ENCODE measurements at places on chromosomes 6 and 20.

GRCh38 chr20:34636648-34637047, 40.2 kb downstream of the PIGU start:
- DNase-seq = no peak

DNA sequence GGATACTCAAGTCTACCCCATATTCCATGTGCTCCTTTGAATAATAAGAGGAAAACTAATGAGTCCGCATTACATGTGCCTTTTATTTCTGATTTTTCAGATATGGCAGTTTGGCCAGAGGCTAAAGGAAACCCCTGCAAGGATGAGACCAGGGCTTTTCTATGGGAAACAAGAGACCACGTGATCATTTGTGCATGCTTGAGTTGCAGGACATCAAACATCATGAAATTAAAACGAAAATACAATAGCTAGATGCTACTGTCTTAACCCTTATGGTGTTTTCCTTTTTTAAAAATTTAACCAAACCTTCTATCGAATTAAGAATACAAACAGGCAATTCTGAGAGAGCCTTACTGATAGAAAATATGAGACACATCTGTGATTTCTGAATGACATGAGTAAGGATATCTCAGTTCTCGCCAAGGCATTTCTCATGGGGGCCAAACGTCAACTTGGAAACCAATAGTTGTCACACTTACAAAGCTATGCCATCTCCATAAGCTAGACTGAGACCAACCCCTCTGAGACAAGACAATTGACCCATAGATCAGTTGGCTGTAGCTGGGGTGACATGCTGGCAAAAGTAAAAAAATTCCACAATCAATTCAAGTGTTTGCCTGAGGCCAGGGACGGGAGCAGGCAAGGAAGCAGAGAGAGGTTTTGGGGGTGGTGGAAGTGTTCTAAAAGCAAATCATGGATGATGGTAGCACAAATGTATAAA, 52.8 kb downstream of the RIPOR2 start:
- DNase-seq = no peak

- DNase-seq = no peak
Measured at GRCh38 chr20:34680586-34681175, 3.8 kb upstream of the PIGU start.

- no peak for DNase-seq
Measured at GRCh38 chr6:73250016-73250415, 13.0 kb downstream of the KHDC1 start.

DNA sequence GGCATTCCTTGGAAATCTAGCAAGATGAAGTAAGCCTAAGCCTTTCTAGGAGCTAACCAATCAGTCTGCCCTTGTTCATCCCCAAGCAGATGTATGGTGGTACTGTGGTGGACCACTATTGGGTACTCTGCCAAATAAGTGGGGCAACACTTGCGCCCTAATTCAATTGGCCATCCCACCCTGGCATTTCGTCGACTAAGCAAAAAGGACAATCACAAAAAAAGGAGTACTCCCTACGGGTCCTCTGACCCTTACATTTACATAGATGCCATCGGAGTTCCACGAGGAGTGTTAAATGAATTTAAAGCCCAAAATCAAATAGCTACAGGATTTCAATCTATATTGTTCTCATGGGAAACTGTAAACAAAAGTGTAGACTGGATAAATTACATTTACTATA, 19.5 kb downstream of the CHD6 start:
- no peak for DNase-seq

DNA sequence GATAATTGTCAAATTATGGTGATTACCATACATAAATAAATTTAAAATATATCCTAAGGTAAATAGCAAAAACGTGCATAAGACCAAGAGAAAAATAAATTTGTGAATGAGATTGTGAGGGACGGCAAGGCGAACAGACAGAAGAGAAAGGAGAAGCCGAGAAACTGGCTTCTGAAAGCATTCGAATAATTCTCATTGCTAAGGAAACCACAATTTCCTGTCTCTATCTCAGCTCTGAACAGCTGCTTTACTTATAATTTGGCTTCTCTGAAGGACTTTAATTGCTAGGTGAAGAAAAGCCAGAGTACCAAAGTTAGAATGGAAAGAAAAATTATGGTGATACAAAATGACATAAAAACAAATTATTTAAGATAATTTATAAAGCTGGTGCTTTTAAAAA, 79.0 kb upstream of the RGS17 start:
- no peak for DNase-seq

GRCh38 chr6:166757232-166758135, 130.4 kb upstream of the RPS6KA2 start:
- DNase-seq = peak; percentile 30

DNA sequence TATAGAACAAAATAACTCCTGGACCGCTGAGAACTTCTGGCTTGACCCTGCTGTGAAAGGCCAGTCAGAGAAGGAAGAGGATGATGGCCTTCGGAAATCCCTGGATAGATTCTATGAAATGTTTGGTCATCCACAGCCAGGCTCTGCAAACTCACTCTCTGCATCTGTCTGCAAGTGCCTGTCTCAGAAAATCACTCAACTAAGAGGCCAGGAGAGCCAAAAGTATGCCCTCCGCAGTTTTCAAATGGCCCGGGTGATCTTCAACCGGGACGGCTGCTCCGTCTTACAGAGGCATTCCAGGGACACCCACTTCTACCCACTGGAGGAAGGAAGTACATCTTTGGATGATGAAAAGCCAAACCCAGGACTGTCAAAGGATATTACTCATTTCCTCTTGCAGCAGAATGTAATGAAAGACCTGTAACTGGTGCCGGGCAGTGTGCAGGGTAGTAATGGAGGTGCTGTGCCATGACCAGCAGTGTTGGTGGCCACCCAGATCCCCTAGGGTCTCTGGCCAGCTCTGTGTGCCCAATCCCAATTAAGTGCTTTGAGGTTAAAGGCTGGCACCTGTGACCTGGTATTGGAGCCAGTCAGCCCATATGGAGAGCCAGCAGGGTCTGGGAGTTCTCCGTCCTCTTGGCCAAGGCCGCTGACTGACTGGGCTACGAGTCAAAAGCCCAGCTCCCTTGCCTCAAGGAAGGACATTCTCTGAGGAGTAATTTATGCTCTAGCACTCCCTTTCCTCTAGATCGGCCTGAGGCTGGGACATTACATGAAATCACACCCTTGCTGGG, 87.1 kb downstream of the TRMT6 start:
- no peak for DNase-seq

DNA sequence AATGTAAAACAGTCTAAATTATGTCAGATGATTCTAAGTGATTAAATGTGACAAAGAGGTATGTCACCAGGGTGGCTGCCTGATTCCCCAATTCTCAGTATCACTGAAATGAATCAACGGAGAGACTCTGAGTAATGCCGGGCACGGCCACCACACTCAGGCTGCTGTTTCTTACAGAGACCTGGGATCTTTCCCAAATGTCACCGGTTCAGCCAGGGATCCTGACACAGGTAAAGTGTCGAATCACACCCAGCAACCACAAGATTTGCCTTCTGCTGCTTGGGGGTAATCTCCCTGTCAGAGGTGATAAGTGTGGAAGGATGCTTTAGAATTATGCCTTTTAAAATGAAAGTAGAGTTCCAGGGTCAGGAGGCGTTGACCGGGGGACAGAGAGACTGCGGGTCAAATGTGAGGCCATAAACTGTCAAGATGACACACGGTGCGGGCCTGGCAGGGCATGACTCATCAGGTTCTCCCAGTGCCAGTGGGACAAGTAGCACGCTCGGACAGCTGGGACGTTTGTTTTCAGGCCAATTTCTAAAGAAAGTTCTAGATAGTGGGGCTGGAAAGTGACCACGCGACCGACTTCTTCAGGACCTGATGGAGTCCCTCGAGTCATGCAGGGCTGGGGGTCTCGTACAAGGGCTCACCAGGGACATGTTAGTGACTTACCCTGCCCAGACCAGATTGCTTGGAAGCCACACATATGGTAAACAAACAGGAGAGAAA, 48.9 kb downstream of the PRDM1 start:
- no peak for DNase-seq

DNA sequence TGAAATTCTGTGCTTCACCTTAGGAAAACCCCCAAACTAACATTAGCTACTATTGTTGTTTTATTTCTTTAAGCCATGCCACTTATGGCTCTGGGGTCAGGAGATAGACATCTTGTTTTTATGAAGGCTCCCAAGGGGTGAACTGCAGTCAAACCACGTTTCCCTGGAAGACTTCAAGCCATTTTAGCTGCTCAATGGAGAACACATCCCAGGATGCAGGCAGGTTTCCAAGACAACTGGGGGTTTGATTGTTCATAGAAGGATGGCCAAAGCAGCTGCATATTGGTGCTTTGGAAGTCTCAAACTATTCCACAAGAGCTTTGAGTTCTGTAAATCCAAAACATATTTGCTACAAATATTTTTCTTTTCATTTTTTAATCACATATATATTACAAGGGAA, 818.0 kb downstream of the MAFB start:
- no peak for DNase-seq

DNA sequence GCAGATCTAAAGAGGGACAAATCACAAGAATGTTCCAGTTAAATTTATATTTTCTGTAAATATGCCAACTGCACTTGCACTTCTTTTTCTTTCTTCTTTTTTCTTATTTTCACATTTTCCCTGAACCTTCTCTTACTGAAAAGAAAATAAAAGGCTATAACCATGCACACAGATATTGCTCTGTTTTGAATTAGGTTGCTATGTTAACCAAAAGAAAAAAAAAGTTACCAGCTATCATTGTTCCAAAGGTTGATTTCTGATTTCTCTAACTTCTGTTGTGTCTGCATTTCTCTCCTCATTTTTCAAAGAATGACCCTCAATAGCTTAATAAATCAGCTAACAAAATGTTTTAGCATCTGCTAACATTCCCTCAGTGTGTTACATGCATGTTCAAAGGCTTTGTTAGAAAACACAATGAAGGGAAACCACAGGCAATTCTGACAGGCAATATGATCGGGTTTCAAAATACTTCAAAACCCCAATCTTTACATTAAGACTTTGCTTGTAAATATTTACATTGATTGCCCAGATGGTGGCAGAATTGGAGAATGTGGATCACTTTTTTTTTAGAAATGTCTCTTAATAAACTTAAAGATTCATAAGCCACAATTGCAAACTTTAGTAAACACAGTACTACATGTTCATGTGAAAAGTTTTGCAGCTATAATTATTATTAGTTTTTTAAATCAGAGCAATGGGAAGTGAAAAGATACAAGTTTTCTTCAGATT, 928.3 kb upstream of the FLRT3 start:
- DNase-seq = no peak

DNA sequence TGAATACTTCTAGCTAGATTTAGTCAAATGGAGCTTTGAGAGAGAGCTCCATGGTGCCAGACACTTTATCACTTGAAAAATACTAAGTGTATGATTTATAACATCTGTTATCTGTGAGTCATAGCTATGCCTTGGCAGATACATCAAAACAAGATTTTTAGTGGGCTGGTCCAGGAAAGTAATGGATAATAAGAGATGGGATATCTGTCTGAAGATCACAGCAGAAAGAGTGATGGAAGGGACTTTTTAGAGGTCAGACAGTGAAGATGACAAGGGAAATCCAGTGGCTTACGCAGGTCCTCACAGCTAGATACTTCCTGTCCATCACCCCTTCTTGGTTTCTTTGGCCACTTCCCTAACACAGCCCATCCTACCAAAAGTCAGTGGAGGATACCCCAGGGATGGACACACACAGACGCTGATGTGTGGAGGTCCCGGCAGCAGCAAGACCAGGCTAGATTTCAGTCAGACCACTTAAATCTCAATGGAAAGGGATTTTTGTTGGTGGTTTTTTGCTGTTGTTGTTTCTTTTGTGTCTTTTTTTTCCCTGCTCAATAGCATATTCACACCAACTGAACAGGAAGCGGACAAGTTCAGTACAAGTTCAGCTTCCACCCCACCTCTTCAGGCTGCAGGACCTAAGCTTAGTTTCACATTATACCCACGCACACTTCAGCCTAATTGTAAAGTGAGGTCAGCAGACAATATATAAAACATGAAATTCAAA, 209.3 kb downstream of the ALDH8A1 start:
- no peak for DNase-seq

GRCh38 chr6:148530394-148530953, 187.8 kb downstream of the SASH1 start:
- DNase-seq = peak; percentile 31

DNA sequence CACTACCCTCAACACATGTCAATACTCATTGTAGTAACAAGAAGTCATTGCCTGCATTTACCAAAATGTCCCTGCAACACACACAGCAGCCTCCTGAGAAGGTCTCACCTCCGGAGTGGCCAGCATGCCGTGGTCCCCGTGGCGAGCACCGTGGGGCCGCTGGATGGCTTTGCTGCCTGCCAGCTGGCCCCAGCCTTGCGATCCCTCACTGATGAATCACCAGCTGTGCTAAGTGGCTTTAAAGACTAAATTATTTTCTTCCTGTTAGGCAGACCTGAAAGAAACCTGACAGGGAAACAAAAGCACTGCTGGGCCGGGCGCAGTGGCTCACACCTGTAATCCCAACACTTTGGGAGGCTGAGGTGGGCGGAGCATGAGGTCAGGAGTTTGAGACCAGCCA, 306.7 kb downstream of the CDH4 start:
- DNase-seq = peak; percentile 92

GRCh38 chr6:16624636-16625290, 136.5 kb downstream of the ATXN1 start:
- no peak for DNase-seq

- no peak for DNase-seq
Measured at GRCh38 chr6:118559659-118560058, 11.6 kb downstream of the PLN start.

GRCh38 chr6:20877008-20877937, 343.0 kb downstream of the CDKAL1 start:
- no peak for DNase-seq

DNA sequence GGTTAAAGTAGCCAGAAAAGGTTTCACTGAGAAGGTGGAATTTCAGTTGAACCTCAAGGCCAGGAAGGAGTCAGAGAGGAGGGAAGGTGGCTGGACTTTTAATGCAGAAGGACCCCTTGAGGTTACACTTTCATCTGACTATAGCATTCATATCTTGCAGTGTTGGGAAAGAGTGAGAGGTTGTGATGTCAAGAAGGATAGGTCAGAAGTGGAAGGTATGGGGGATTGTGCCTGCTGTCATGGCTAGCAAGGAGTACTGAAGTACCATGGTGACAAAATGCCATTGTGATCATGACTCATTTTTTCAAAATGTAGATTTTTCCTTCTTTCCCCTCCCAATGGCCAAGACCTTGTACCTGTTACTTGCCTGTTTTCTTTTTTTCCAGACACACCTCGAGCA, 5.2 kb upstream of the BACH2 start:
- no peak for DNase-seq

DNA sequence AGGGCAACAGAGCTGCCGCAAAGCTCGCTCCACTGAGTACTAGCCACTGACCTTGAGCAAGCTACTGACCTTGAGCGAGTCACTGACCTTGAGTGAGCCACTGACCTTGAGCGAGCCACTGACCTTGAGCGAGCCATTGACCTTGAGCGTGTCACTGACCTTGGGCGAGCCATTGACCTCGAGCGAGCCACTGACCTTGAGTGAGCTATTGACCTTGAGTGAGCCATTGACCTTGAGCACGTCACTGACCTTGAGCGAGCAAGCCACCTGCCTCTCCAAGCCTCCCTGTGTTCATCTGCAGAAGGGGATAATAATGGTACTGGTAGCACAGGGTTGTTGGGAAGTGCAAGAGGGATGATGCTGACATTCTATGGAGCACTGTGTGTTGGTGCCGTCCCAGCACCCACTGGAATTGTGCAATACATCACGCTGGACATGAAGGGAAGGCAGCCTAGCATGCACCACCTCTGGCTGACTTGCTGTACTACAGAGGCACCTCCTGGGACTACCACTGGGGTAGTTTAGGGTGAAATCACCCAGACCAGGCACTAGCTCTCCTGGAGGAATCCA, 60.2 kb downstream of the CTCFL start:
- no peak for DNase-seq

Measured in NCI-H1417 (cell line).